WERI-Rb-1 (cell line): ENCODE measurements at places on chromosomes 3 and 15.
A peak's percentile ranks its signal among the peaks of the same experiment; 100 is the strongest.

GRCh38 chr15:71437919-71438318 lies 322.6 kb downstream of the THSD4 start:
- no peak for DNase-seq

- no peak for DNase-seq
Measured at GRCh38 chr3:147412261-147412916, 3.2 kb downstream of the ZIC1 start.

DNA sequence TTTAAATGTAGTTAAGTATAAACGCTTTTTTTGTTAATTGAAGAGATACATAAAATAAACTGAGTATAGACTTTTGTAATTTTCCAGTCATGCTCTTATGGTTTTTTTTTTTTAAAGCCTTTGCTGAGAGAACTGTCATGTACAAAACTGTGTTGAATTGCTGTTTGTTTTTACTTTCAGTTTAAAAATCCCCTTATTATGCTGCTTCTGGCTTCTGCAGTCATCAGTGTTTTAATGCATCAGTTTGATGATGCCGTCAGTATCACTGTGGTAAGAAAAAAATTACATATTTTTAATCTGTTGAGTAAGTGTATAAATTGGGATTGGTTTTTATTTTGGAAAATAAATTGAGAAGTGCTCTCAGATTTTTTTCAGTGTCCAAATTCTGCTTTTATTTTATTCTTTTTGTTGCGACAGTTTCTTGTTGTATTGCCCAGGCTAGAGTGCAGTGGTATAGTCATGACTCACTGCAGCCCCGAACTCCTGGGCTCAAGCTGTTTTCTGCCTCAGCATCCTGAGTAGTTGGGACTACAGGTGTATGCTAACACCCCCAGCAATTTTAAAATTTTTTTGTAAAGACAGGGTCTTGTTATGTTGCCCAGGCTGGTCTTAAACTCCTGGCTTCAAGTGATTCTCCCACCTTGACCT lies 40.7 kb downstream of the ATP2C1 start:
- no peak for DNase-seq

DNA sequence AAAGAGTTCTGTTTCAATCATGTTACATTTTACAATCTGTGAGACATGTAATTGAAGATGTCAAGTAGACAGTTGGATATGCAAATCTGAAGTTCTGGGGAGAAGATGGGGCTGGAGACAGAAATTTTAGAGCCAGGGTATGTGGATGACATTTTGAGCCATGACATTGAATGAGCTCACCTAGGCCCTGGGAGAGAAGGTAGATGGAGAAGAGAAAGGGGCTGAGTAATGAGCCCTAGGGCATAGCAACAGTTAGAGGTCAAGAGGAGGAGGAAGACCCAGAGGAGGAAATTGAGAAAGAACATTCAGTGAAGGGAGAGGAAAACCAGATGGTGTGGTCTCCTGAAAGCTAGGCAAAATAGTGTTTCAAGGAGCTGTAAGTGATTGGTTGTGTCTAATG lies 15.3 kb downstream of the TMEM266 start:
- DNase-seq = no peak

DNA sequence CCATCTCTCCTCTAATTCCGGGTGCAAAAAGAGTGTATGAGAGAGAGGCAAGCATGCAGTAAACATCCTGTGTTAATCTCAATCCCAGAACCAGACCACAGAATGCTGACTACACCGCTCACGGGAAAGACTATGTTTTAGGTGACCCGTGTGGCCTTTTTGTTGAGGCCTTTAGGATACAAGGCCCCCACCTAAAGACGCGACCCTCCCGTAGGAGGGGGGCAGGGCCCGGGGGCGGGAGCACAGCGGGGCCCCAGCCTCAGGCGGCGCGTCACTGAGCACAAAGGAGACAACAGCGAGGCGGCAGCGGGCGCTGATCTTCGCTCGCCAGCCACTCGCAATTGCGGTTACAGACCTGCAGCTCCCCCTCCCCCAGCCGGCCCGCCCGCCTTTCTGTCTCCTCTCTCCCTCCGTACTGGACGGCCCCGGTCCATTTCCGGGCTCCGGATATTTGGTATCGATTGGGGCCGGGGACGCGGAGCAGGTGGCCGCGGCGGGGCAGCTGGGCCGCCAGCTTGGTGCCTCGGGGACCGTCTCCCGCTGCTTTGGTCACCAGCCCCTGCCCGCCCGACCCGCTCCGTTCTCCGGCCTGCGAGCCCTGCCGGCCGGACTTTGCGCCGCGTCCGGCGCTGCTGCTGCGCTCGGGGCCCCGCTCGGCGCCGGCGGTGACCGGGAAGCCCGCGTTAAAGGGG lies at the start of gene CCDC50:
CCDC50 (plus strand) TSS at position 433 of the 692 bp plus-strand sequence. CDS start 281 bp downstream, outside the sequence.
- peak; percentile 86 for DNase-seq

GRCh38 chr15:71125831-71126450 lies 10.7 kb downstream of the THSD4 start:
- peak; percentile 32 for DNase-seq

DNA sequence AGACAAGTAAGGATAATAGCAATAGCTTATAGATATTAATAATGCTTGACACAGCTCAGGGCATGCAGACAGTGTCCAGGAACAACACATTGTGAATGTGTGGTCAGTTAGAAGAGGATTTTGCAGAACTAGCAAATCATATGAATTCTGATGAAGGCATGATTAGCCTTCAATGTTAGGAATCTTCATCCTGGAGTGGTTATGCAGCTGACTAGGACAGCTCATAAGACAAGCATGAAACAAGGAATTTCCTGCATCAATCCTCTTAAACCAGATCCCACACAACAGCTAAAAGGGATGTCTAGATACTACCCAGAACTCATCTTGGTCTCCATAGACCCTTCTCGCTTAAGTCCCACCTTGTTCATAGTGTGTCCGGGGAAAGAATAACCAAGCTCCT lies 499.0 kb upstream of the ATP11B start:
- no peak for DNase-seq

- no peak for DNase-seq
Measured at GRCh38 chr3:184713040-184713355, 1.1 kb upstream of the MAGEF1 start.

DNA sequence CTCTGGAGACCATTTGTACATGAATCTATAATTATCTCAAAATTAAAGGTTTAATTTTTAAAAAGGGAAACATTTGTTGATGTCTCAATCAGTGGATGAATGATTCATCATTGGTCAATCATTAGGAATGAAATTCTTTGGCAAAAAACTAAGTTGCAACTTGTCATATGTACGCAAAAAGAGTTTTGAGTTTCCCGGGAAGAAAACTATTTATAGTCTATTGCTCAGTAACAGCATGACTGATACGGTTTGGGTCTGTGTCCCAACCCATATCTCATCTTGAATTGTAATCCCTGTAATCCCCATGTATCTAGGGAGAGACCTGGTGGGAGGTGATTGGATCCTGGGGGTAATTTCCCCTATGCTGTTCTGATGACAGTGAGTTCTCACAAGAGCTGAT lies 765.8 kb upstream of the ROBO1 start:
- no peak for DNase-seq

DNA sequence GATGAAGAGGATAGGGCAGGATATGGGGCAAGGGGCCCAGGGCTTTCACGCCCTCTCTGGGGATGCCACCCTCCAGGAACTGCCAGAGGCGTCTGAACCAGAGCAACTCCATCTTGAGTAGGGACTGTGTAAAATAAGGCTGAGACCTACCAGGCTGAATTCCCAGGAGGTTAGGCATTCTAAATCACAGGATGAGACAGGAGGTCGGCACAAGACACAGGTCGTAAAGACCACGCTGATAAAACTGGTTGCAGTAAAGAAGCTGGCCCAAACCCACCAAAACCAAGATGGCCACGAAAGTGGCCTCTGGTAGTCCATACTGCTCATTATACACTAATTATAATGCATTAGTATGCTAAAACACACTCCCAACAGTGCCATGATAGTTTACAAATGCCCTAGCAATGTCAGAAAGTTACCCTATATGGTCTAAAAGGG lies 40.7 kb downstream of the HERC1 start:
- DNase-seq = no peak

GRCh38 chr15:62777671-62778070 lies 264.9 kb upstream of the TPM1 start:
- DNase-seq = no peak

DNA sequence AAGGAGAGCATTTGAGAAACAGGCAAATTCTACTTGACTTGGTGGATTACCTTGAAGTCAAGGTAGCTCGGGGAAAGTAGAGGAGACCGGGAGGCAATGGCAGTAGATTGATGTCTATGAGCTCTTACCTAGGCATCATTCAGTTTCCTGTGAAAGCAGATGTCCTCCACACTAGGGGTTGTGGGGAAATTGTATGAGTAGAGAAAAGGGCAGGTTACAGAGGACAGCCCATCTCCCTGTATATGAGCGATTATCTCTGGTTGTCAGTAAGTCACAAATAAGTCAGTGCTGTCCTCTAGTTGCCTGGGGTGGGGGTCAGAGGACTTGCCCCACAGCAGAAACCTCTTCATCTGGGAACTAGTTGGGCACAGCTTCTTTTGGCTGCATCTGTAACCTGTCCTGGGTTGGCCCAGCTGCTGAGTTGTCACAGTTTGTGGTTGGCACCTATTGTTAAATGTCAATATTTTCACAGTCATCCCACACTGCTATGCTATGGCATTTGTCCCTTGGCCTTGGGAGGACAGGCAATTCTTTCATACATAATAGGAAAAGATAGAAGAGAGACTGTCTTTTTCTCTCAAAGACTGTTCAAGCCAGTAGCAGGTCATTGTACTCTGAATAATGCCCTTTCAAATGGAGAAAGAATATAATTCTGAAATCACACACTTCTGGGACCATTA lies 53.6 kb upstream of the LRRFIP2 start:
- DNase-seq = no peak

GRCh38 chr3:50245831-50246516 lies 10.0 kb downstream of the GNAI2 start:
- DNase-seq = peak; percentile 92

GRCh38 chr15:69190504-69190903 lies 30.1 kb downstream of the GLCE start:
- no peak for DNase-seq
